ENCODE measurements at places on chromosomes 4 and X.

GRCh38 chr4:114281164-114281960, 301.9 kb upstream of the ARSJ start:
- DNase-seq = no peak

DNA sequence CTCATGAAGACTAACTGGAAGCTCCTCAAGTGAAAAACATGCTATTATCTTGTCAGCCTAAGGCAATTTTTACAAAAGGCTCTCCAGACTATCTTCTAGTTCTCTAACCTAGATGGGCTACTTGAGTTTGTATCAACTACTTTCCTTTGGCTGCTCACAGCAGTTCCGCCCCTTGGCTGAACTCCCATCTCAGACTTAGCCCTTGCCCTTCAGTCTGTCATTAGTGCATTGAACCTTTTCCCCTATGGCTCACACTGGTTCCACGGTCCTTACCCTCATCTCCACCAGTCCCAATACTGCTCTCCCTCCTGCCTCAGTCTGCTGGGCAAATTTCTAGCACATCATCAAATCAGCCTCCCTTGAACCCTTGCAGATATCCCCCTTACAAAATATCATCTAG, 362.3 kb downstream of the PPP1R2C start:
- DNase-seq = no peak

- no peak for DNase-seq
Observed at GRCh38 chr4:69823481-69824186, 36.3 kb downstream of the SULT1E1 start.

DNA sequence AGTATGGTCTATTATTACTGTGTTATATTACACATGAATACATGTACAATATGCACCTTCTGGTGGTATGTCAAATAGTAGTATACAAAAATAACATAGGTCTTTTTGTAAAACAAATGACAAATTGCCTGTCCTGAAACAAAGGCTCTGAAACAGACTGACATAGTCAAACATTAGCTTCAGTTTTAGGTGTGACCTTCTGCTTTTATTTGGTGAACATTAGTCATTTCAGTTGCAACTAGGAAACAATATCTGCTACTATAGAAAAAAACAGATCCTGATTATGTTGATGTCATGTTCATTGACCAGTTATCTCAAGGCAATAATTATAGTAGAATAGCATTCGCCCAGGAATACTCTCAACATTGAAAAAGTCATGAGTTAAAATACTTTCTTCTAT, 123.0 kb downstream of the CHRNA9 start:
- no peak for DNase-seq

DNA sequence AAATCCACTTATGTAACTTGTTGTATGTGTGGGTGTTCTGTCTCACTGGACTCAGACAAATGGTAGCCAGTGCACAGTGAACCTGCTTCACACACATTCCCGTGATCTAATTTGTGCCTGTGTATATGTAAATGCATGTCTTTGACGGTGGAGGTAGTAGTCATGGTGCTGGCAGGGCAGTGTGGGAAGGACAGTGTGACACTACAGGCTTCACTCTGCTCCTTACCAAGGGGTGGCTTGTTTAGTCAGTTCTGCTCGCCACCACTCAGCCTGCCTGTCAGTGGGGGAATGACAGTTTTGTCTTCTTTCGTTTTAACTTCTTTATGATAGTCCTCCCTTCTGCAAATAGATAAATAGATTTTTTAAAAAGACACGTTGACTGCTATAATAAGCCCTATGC, 17.7 kb upstream of the PAQR3 start:
- DNase-seq = no peak

DNA sequence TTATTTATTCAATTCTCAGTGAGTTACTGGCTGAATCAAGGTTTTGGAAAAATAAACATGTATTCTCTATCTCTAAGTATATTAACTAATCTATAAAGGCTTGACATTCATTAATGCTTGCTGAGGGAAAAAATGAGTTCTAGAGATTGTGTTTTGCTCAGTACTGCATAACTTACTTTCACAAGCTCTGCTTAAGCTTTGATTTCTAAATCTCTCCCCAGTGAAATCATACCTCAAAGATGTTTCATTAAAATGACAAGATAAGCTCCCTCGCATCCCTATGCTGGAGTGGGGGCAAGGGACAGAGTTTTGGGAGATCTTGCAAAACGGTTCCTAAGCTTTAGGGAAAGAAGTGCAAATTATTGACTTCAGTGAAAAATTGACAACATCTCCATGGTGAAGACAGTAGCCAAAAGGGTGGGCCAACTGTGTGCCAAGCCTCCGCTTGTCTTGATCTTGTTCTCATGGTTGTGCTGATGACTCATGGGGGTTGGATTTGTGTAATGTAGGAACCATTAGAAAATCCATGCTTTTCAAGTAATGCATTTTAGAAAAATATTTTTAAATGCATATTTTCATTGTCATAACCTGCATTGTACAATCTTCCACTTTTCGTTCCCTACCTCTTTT, 521.4 kb downstream of the RPA4 start:
- no peak for DNase-seq

DNA sequence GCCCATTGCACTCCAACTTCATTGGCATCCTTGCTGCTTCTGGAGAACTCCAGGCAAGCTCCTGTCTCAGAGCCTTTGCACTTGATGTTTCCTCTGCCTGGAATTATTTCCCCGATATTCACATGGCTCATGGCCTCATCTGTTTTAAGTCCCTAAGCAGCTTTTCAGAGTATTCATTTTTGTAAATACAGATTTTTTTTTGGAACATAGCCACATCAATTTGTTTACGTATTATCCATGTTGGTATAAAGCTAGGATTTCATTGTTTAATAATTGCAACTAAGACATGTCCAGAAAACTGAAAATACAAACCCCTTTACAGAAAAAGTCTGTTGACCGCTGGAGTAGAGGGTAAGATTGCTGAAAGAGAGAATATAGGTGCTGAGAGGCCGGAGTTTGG, 142.0 kb downstream of the CAMK2D start:
- no peak for DNase-seq

Data from stimulated activated CD8-positive, alpha-beta memory T cell treated with anti-CD3 and anti-CD28 coated beads, Interleukin-4, amount 100 ng/mL, for 1 hour (primary cell).